Neural crest cell (in vitro differentiated cells): ENCODE measurements at places on chromosomes 5 and 9. TPM values are rescaled to one million over a fixed set of nuclear protein-coding genes. Genes with fewer than 3 reads are reported as not detected.

- peak; percentile 57 for DNase-seq
Observed at GRCh38 chr9:137028263-137029057, 423 bp upstream of the ABCA2 start.

DNA sequence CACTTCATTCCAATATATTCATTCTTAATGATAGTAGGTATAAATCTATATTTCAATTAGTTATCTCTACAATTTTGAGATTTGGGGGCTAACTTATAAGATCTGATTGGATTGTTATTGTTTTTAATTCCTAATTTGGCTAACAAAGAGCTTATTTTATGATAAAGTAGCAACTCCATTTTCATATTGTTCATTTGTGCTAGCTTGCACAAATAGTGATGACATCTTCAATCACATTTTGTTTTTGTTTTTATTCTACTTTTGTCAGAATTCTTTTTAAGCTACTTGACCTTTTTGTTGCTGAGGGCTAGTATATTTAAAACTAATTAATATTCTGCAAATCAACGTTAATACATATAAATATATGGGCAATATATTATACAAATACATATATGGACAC lies 22.8 kb downstream of the MARCHF3 start:
- DNase-seq = no peak

GRCh38 chr5:7464182-7464581 lies 68.2 kb downstream of the ADCY2 start:
- no peak for DNase-seq

The LHX6 gene
- total RNA-seq = 0.07 TPM in 1 of 2 replicates, not detected in the other

DNA sequence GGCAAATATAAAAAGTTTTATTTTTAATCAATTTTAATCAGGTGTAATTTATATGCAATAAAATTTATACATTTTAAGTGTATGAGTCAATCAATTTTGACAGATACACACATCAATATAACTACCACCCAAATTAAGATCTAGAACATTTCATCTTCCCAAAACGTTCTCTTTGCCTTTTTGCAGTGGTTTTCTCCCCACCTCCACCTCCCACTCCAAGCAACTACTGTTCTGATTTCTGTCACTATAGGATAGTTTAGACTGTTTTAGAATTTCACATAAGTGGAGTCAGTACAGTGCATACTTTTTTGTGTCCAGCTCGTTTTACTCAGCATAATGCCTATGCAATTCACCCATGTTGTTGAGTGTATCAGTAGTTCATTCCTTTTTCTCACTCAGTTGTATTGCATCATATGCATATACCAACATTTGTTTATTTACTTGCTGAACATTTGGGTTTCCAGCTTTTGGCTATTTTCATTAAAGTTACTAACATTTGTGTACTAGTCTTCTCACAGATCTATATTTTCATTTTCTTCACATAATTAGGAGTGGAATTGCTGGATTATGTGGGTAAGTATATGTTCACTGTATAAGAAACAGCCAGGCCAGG lies 52.2 kb upstream of the DHFR start:
- no peak for DNase-seq

- DNase-seq = no peak
Observed at GRCh38 chr5:159178978-159179377, 30.4 kb downstream of the RNF145 start.

- no peak for DNase-seq
Observed at GRCh38 chr5:9733486-9733885, 103.3 kb upstream of the TAS2R1 start.

DNA sequence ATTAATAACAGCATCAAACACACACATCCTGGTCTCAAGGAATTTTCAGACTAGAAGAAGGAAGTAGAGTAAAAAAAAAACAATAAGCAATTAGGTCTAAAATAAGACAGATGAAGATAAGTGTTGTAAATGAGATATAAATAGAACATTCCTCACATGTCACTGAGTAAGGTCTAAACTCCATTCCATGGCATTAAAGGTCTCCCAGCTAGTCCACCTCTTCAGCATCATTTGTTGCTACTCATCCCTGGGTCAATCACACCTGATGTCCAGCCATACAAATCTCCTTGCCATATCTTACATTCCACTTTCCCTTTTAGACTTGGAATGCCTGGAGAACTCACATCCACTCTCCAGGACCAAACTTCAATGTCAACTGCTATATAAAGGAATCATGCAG lies 214.1 kb upstream of the KLF4 start:
- DNase-seq = no peak

The SAP30L gene
- 46.3 and 49.2 TPM in 2 replicates for total RNA-seq

The PCDHGC4 gene
- 14.8 and 15.9 TPM in 2 replicates for total RNA-seq

- DNase-seq = no peak
Observed at GRCh38 chr5:78546276-78546996, 102.1 kb downstream of the LHFPL2 start.

The IL3 gene
- total RNA-seq = not detected in 2 replicates
